ENCODE measurements at places on chromosomes 3 and 15.

GRCh38 chr3:43185983-43186314 lies 80.1 kb upstream of the POMGNT2 start:
- no peak for DNase-seq

DNA sequence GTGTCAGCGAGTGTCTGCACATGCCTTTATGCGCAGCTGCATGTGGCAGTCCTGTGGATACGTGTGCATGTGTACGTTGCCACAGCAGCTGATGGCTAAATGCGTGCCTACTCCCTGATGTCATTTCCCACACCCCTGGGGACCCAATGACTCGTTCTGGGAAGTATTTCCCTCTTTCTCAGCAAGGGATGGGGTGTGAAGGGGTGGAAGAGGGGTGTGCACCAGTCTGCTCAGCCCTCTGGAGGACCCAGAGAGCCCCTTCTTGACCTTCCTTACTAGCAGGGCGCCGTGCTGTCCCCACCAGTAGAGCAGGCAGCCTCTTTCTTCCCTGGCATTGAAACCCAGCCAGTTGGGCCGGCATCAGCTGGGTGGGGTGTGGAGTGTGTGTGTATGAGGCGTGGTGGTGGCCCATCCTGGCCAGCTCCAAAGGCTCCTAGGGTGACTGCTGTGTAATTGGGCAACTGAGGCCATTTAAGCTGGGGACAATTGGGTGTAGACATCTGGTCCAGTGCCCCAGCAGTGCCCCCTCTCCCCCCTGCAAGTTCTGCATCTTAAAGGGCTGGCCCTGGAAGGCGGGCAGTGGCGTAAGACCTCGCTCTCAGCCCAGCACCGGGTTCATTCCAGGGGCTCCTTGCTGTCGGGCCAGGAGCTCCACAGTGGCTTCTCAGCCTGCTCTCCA lies 19.2 kb downstream of the SNX33 start:
- DNase-seq: peak; percentile 99

DNA sequence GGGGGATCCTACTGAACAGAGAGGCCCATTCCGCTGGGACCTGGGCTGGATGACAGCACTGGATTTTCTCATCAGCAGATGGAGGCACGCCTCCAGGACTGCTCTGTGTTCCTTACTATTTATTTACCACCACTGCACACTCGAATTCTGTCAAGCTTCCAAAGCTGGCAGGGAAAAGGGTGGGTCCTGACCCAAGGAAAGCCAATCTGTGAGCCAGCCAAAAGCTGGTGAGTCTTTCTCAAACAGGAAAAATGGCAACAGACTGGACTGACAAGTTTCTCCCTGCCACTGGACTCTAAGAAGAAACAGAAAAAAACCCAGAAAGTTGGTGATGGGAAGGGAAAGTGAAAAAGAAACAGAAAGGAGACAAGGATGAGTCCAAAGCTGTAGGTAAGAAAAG lies 37.8 kb downstream of the CD47 start:
- no peak for DNase-seq

DNA sequence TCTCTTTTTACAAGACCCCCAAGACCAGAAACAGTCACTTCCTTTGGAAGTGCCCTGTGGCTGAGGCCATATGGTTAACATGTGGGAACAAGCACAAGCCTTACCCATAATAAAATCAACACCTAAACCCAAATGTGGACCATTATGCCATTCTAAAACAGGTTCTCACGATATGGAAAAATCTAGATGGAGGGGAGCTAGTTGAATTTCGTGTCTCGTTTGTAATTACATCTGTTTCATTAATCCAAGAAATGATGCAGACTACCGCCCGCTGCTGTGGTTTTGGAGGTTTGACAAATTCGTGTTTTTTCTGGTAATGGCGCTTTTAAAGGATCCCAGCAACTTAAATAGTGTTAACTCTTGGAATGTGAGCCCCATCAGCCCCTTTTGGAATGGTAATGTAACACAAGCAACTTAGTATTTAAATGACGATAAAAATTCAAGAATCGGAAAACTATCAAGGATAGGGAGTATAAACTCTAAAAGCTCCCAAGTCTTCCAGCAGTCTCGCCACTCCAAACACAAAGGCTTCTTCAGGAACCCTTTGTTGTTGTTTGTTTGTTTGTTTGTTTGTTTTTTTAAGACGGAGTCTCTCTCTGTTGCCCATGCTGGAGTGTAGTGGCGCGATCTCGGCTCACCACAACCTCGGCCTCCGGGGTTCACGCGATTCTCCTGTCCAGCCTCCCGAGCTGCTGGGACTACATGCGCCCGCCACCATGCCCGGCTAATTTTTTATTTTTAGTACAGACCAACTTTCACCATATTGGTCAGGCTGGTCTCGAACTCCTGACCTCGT lies 1.1 kb downstream of the CNBP start:
- DNase-seq: peak; percentile 16

DNA sequence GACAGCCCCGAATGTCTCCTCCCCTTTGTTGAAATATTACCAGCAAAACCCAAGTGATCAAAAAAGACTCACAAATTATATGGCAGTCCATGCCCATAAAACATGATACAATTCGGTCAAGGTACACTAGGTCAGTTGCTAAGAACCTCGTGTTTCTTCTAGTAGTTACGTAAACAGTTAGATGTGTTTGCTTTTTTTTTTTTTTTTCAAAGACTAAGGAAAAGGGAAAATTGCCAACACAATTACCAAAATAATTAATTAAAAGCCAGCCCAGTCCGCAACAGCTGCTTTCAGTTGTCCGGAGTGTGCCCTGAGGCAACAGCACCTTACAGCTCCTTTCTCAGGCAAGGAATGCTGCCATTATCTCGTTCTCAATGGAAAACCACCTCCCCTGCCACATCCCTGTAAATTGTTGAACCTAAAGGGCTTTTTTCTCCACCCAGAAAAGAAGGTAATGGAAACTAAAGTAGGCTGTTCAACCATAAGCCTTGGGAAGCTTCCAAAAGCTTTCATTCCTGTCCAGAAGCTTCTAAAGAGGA lies 129.2 kb upstream of the TSC22D2 start:
- no peak for DNase-seq

GRCh38 chr3:156693166-156693565 lies 18.8 kb downstream of the TIPARP start:
- DNase-seq: peak; percentile 61

DNA sequence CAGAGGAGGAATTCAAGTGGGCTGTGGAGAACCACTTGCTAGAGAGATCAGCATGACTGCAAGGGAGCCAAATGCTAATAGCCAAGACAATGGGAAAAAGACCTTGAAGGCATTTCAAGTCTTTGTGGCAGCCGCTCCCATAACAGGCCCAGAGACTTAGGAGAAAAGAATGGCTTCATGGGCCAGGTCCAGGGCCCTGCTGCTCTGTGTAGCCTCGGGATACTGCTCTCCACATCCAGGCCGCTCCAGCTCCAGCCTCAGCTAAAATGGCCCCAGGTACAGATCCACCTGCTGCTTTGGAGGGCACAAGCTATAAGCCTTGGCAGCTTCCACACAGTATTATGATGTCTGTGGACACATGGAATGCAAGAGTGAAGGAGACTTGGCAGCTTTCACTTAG lies 157.7 kb downstream of the NECTIN3 start:
- DNase-seq: no peak

DNA sequence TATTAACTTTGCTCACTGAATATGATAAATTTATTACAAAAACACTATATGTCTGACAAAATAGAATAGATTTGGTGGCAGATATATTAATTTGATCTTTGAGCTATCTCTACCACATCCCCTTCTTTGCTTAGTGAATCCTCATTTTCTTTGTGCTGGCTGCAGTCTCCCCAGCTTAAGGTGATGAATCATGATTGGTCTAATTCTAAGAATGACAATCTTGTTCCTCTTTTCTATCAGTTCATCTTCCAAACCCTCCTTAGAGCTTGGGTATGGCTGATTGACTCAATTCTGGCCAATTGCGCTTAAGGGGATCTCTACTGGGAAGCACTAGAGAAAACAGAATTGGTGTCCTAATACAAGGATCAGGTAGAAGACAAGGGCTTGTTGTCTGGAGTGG lies 309.6 kb upstream of the GOLIM4 start:
- DNase-seq: no peak

GRCh38 chr3:194602669-194603171 lies 30.5 kb downstream of the TMEM44 start:
- no peak for DNase-seq

GRCh38 chr3:108566599-108566998 lies 22.6 kb downstream of the CIP2A start:
- DNase-seq: no peak

DNA sequence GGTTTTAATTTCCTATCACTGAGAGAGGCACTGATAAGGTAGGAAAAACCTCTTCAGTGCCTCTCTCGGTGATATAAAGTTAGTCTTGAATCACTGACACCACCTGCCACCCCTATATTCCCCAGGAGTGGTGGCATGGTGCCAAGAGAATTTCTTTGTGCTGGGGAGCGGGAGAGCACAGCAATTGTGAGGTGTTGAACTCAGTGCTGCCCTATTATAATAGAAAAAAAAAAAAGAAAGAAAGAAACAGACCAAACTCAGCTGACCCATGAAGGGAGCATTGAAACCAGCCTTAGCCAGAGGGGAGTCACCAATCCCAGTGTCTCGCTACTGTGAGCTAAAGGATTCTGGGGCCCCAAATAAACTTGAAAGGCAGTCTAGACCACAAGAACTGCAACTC lies 201.4 kb upstream of the STT3B start:
- no peak for DNase-seq

GRCh38 chr3:81245501-81245900 lies 515.9 kb downstream of the GBE1 start:
- DNase-seq: peak; percentile 16

DNA sequence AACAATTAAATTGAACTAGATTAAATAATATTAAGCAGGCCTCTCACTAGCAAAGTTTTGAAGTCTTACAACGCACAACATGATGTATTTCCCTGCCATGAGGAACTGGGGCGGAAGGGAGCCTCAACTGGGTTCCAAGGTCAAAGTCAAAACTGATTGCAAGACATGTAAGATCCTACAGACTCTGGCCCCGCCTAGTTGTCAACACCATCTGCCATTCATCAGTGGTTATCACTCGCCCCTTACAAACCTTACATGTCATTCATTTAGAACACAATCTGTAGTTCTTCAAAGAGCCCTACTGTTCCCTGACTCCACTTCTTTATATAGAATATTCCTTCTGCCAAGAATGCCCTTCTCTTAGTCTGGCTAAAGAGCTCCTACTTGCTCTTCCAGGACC lies 10.0 kb downstream of the ATP13A3 start:
- DNase-seq: no peak

DNA sequence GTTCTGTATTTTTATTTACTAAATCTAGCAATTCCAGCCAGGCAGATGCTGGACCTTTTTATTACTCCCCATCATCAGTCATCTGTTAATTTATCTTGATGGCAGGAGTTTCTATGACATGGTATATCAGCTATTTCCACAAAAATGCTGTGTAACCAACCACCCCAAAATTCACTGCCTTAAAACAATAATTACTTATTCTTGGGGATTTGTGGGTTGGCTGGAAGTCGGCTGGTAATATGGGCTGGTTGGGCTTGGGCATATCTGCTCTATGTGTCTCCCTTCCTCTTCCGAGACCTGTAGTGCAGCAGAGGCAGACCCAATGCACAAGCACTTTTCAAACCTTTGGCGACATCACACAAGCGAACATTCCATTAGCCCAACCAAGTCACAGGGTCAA lies 92.1 kb upstream of the UBE2E1 start:
- no peak for DNase-seq

DNA sequence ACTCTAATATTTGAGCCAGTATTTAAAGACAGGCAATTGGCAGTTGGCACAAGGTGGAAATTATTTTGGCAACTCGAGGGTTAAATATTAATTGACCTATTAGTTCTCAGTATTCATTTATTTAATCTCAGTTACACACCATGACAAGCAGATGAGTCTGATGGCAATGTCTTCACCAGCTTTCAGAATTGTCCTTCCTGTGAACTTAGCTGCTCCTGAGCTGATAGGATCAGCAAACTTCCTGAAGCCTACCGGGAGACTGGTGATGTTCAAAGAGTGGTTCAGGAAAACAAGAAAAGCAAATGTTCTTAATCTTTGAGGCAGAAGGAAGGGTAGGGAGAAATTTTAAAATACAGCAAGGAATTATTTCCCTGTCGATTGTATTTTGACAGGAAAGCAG lies 522.2 kb downstream of the SOX2 start:
- no peak for DNase-seq

- peak; percentile 27 for DNase-seq
Measured at GRCh38 chr15:60026555-60026954, 22.4 kb downstream of the FOXB1 start.

DNA sequence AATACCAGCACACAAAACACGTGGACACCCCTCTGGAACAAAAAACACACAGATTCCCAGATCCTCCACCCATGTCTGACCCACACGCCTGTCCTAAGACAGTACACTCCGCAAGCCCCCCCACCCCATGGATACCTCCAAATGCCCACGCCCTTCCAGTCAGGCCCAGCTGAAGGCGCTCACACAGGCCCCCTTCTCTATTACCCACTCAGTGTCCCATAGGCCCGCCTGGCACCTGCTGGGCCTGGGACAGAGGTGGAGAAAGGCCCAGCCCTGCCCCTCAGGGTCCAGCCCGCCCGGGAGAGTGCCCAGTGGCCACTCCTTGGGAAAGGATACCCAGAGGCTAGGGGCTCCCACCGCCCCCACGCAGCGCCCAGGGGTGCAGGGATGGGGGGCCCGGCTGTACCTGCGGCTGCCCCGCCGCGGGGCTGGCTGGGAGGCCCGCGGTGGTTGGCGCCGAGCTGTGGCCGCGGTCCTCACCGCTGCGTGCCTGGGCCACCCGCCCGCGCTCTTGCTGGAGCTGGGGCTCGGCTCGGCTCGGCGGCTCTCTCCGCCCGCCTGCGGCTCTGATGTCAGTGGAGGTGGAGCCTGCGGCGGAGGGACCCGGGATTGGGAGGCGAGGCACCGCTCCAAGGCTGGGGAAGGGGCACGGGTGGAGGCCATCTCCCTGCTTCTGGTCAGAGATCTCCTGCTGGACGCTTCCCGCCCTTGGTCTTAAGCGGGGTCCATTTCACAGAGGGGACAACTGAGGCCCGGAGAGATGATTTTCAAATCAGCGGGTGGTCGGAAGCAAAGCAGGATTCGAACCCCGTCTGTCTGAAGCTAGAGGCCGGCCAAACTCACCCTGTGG lies at the start of gene CAMK1:
Gene CAMK1 (minus strand): TSS at position 522 of the 850 bp plus-strand sequence. CDS start 2,198 bp downstream, outside the sequence.
- peak; percentile 65 for DNase-seq

- no peak for DNase-seq
Measured at GRCh38 chr3:104746056-104746455, 620.7 kb upstream of the ALCAM start.

DNA sequence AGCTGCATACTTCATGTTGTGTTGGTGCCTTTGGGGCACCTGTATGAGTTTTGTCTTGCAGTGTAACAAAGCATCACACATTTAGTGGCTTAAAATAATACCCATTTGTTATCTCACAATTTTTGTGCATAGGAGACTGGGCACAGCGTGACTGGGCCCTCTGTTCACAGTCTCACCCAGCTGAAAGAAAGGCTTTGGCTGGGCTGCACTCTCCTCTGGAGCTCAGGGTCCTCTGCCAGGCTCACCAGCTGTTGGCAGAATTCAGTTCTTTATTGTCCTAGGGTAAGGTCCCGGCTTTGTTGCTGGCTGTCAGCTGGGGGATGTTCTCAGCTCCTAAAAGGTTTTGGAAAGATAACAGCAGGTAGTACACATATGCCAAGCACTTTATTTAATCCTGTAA lies 263.3 kb downstream of the CLSTN2 start:
- no peak for DNase-seq

GRCh38 chr3:12708584-12709192 lies 44.8 kb upstream of the RAF1 start:
- peak; percentile 70 for DNase-seq
